PC-9 (cell line): ENCODE measurements at places on chromosomes 3 and 15.

- no peaks in the 10 kb centered on the region for H3K27me3 ChIP-seq
- no peaks in the 10 kb centered on the region for H3K36me3 ChIP-seq
- no peak for DNase-seq
- H3K4me1 ChIP-seq = 0 out of 2 replicates have a peak, but pooled peaks cover 3% of the 10 kb centered on the region
Measured at GRCh38 chr3:89787979-89788378, 680.6 kb downstream of the EPHA3 start.

DNA sequence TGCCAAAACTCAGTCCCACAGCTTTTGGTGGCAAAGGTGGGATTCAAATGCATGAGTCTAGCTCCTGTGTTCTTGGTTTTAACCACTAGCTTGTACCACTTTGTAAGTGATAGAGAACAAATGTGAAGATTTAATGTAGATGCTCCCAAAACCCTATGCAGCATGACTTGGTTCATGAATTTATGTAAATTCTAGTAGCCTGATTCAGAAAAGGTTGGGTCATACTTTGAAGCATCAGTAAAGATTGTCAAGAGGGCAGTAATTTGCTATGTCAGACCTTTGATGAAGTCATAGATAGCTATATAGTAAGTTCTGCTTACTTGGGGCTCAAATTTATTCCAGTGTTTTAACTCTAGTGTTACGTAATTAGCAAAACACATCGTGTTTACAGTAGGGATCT is 75.6 kb downstream of the VPS8 start:
- H3K27me3 ChIP-seq = no peaks in the 10 kb centered on the region
- no peak overlapping the region for H3K4me3 ChIP-seq
- H3K27ac ChIP-seq = no peak overlapping the region
- DNase-seq = no peak
- no peaks in the 10 kb centered on the region for H3K4me1 ChIP-seq

- no peak overlapping the region for H3K4me3 ChIP-seq
- peak; percentile 52 for DNase-seq
- no peak overlapping the region for H3K27ac ChIP-seq
- peaks cover 30% of the 10 kb centered on the region for H3K27me3 ChIP-seq
Measured at GRCh38 chr3:10459954-10460754, 45.2 kb downstream of the ATP2B2 start.

DNA sequence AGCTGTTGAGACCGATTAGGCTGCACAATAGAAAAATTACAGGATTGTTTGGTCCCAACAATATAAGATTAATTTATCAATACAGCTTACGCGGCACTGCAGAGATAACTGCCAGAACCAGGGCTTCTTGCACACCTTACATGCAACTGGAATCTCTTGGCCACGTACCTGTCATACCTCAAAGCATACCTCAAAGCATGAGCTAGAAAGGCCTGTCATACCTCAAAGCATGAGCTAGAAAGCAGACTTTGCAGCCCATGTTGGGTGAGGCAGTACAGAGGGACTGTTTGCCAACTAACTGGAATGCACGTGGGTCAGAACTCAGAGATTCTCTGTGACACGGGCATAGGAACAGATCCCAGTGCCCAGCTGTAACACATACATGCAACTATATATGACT is 34.7 kb downstream of the NTRK3 start:
- H3K27me3 ChIP-seq = peaks cover 34% of the 10 kb centered on the region
- no peaks in the 10 kb centered on the region for H3K36me3 ChIP-seq
- H3K27ac ChIP-seq = no peak overlapping the region
- H3K4me3 ChIP-seq = no peak overlapping the region
- H3K4me1 ChIP-seq = no peaks in the 10 kb centered on the region
- DNase-seq = no peak

GRCh38 chr15:39270221-39270855 is 310.5 kb upstream of the THBS1 start:
- DNase-seq = no peak
- peaks cover 21% of the 10 kb centered on the region for H3K4me1 ChIP-seq
- no peak overlapping the region for H3K4me3 ChIP-seq
- no peaks in the 10 kb centered on the region for H3K36me3 ChIP-seq
- H3K27me3 ChIP-seq = no peaks in the 10 kb centered on the region

GRCh38 chr3:37375184-37376127 is 201.1 kb upstream of the LRRFIP2 start:
- no peaks in the 10 kb centered on the region for H3K4me1 ChIP-seq
- no peaks in the 10 kb centered on the region for H3K27me3 ChIP-seq
- no peak overlapping the region for H3K27ac ChIP-seq
- DNase-seq = no peak
- H3K36me3 ChIP-seq = no peaks in the 10 kb centered on the region
- no peak overlapping the region for H3K4me3 ChIP-seq

- no peaks in the 10 kb centered on the region for H3K27me3 ChIP-seq
- no peak overlapping the region for H3K27ac ChIP-seq
- no peaks in the 10 kb centered on the region for H3K4me1 ChIP-seq
- no peak for DNase-seq
Measured at GRCh38 chr3:107810171-107811071, 280.4 kb downstream of the CD47 start.

DNA sequence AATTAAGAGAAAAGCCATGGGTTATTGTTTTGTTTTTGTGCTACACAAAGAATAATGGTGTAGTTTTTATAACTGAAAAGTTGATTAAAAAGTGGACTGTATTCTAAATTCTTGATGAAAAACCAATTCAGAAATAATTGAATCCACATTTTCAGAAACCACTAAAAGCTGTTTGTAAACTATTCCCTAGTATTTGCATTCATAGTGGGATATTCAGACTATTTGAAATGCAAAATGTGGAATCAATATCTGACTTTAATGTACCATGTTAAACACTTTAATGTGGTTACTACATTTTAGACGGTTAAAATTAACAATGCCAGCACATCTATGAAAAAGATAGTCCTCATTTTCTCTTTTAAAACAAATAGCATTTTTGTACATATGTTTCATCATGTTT is 104.6 kb downstream of the ZIC4 start:
- H3K4me1 ChIP-seq = no peaks in the 10 kb centered on the region
- no peak overlapping the region for H3K27ac ChIP-seq
- no peak overlapping the region for H3K4me3 ChIP-seq
- no peaks in the 10 kb centered on the region for H3K27me3 ChIP-seq
- no peak for DNase-seq

DNA sequence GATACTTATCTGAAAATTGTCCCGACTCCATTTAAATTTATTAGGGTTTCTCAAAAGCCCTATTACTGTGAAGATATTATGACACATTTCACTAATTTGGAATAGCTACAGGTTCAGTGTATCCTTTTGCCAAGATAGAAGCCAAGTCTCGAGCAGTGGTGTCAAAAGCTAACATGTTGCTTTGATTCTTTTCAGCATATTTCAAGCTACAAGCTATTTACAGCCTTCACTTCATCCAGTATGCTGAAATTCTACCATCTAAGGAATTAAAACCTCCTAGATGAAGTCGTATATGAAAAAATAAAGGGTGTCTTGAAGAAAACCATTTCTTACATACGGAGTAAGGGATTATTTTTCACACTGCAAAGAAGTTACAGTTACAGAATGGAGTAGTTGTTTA is 31.2 kb upstream of the ADAMTS9 start:
- no peaks in the 10 kb centered on the region for H3K27me3 ChIP-seq
- no peak for DNase-seq
- H3K36me3 ChIP-seq = no peaks in the 10 kb centered on the region
- no peak overlapping the region for H3K27ac ChIP-seq

DNA sequence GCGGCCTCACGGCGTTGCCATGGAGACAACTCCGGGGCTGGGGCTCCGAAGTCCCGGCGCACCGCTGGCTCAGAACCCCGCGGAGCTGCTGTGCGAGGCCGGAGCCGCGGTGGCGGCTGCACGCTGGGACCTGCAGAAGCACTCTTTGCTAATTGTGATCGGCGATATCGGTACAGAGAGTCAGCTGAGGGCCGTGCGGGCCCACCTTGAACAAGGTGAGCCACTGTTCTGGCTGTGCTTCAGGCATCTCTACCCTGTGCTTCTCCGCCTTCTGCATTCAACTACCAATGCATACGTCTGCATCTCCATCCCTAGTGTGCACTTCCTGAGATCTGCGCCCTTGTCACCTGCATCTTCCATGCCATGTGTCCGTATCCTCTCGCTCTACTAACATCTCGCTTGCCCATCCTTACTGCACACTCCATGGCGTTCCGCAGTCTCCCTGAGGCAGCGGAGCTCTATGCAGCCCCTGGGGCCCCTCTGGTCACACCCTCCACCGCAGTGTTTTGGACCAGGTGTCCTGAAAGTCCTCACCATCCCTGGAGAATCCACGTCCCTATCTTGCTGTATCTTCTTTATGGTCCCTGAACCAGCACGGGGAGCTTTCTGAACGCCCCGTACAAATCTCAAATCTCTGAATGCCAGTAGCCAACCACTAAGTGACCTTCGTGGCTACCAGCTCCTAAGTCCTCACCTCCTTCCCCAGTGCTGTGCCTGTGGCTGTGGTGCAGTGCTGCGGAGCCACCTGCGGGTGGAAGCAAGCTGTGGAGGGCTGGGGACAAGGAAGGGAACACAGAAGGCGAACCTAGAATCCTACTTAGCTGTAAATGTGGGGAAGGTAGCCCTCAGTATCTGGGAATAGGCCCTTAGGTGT is 6.2 kb upstream of the MAP1A start:
- H3K4me1 ChIP-seq = 0 out of 2 replicates have a peak, but pooled peaks cover 5% of the 10 kb centered on the region
- peak; percentile 40 for DNase-seq
- H3K36me3 ChIP-seq = no peaks in the 10 kb centered on the region
- no peak overlapping the region for H3K27ac ChIP-seq
- H3K27me3 ChIP-seq = no peaks in the 10 kb centered on the region

GRCh38 chr3:183226333-183226890 is 26.6 kb upstream of the B3GNT5 start:
- H3K4me1 ChIP-seq = no peaks in the 10 kb centered on the region
- no peak for DNase-seq
- H3K27me3 ChIP-seq = no peaks in the 10 kb centered on the region

GRCh38 chr3:56611364-56611763 is 54.4 kb downstream of the CCDC66 start:
- H3K27ac ChIP-seq = no peak overlapping the region
- peaks cover 13% of the 10 kb centered on the region for H3K36me3 ChIP-seq
- no peak overlapping the region for H3K4me3 ChIP-seq
- H3K4me1 ChIP-seq = no peaks in the 10 kb centered on the region
- no peaks in the 10 kb centered on the region for H3K27me3 ChIP-seq

DNA sequence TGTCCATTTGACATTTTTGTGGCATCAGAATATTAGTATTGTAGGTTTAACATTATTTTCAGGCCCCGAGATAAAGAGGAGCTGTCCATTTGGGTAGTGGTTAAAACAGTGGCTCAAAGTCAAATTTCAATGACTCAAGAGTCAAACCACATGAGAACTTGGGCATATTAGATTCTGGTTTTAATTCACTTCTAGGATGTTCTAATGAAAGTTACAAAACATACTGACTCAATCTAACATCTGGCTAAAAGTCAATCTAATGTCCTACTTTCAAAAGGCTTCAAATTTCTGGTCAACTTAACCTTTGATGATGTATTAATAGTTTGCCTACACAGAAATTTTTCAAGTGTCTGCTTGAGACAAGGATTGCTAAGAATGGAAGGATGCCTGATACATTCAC is 112.4 kb downstream of the ABI3BP start:
- no peak overlapping the region for H3K4me3 ChIP-seq
- no peak for DNase-seq
- H3K27ac ChIP-seq = no peak overlapping the region
- no peaks in the 10 kb centered on the region for H3K36me3 ChIP-seq
- H3K27me3 ChIP-seq = no peaks in the 10 kb centered on the region

DNA sequence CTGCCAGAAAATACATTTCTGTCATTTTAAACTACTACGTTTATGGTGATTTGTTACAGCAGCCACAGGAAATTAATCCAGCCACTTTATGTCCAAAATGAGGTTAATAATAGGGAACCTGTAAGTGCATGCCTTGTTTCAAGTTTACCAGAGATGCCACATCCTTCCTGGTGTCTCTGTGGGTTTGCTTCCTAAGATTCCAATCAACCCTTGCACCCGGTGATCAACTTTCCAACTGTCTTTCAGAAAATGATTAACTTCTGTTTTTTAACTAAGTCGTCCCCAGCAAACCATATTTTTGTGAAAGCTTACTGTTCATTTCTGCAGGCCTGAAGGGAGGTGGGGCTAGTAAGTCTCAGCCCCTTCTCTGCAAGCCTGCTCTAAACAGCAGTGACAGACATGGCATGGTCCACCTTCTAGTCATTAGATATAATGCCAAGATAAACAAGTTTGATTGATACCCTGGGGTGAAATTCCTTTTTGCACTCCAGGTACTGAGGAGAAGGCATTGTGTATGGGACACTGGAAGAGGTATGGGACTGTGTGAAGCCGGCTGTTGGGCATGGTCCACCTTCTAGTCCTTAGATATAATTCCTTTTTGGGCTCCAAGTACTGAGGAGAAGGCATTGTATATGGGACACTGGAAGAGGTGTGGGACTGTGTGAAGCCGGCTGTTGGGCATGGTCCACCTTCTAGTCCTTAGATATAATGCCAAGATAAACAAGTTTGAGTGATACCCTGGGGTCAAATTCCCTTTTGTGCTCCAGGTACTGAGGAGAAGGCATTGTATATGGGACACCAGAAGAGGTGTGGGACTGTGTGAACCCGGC is 11.1 kb upstream of the TMC3 start:
- no peak for DNase-seq
- H3K4me1 ChIP-seq = no peaks in the 10 kb centered on the region
- no peak overlapping the region for H3K27ac ChIP-seq
- H3K4me3 ChIP-seq = no peak overlapping the region

DNA sequence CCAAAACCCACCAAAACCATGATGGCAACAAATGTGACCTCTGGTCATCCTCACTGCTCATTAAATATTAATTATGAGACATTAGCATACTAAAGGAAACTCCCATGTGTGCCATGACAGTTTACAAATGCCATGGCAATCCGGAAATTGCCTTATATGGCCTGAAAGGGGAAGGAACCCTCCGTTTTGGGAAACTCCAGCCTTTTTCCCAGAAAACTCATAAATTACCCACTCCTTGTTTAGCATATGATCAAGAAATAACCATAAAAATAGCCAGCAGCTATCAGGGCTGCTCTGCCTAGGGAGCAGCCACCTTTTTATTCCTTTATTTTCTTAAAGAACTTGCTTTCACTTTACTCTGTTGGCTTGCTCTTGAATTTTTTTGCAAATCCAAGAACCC is 992.7 kb downstream of the NTRK3 start:
- H3K4me3 ChIP-seq = no peak overlapping the region
- H3K27me3 ChIP-seq = no peaks in the 10 kb centered on the region
- H3K27ac ChIP-seq = no peak overlapping the region
- H3K36me3 ChIP-seq = no peaks in the 10 kb centered on the region
- DNase-seq = no peak

- H3K27me3 ChIP-seq = no peaks in the 10 kb centered on the region
- DNase-seq = no peak
- no peaks in the 10 kb centered on the region for H3K4me1 ChIP-seq
- H3K36me3 ChIP-seq = no peaks in the 10 kb centered on the region
Measured at GRCh38 chr3:162022911-162023310, 526.3 kb downstream of the OTOL1 start.

GRCh38 chr3:4595710-4596113 is 102.6 kb downstream of the ITPR1 start:
- H3K36me3 ChIP-seq = no peaks in the 10 kb centered on the region
- no peaks in the 10 kb centered on the region for H3K27me3 ChIP-seq

- no peak for DNase-seq
- H3K36me3 ChIP-seq = no peaks in the 10 kb centered on the region
- no peaks in the 10 kb centered on the region for H3K4me1 ChIP-seq
Measured at GRCh38 chr3:54349691-54350090, 227.3 kb downstream of the CACNA2D3 start.
